ENCODE measurements at places on chromosomes 7 and 10.
A peak's percentile ranks its signal among the peaks of the same experiment; 100 is the strongest.

- DNase-seq, result no peak
- no peaks in the 10 kb centered on the region for H3K27me3 ChIP-seq
- no peak overlapping the region for H3K27ac ChIP-seq
- no peak overlapping the region for H3K4me3 ChIP-seq
These were observed 155.2 kb downstream of the CUX1 start for GRCh38 chr7:101972627-101973026.

GRCh38 chr7:142790056-142790455 is 19.3 kb downstream of the PRSS2 start:
- no peak for DNase-seq
- H3K36me3 ChIP-seq, result no peaks in the 10 kb centered on the region
- H3K27me3 ChIP-seq, result no peaks in the 10 kb centered on the region
- H3K4me1 ChIP-seq, result no peaks in the 10 kb centered on the region
- no peak overlapping the region for H3K27ac ChIP-seq
- H3K4me3 ChIP-seq, result no peak overlapping the region

DNA sequence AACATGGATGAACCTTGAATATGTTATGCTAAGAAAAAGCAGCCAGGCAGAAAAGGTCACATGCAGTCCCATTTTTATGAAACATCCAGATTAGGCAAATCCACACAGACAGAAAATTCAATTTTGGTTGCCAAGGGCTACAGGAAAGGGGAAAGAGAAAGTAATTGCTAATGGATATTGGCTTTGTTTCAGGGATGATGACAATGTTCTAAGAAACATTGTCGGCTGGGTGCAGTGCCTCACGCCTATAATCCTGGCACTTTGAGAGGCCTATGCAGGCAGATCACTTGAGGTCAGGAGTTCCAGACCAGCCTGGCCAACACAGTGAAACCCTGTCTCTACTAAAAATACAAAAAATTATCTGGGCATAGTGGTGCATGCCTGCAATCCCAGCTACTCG is 23.0 kb downstream of the ZNF33B start:
- H3K36me3 ChIP-seq, result peaks cover 11% of the 10 kb centered on the region
- H3K27me3 ChIP-seq, result no peaks in the 10 kb centered on the region

DNA sequence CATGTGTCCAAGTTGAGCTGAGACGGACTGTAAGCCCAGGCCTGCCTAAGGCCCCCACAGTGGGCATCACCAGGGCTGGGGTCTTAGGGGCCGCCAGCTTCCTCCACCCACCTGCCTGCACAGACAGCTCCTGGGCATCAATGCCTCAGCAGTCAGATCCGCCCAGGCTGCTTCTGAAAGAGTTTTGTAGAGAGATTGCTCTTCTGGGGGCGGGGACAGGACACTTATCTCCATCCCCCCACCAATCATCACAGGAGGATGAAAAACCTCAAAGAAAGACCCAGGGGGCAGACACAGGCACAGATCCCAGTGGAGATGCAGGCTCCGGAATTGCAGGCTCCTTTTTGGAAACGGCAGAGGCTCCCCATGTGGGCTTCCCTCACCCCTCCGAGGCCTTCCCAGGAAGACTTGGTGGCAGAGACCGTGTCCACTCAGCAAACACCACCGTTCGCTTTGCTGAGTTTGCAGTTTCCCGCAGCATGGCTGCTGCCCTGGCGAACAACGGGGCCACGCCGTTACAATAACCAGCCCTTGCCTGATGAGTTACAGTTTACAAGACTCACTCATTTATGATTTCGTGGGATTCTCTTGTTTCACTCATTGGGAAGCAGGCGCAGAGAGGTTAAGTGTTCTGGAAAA is 96.4 kb downstream of the MKI67 start:
- H3K4me3 ChIP-seq, result no peak overlapping the region
- H3K4me1 ChIP-seq, result no peaks in the 10 kb centered on the region
- H3K27ac ChIP-seq, result no peak overlapping the region
- H3K36me3 ChIP-seq, result no peaks in the 10 kb centered on the region

DNA sequence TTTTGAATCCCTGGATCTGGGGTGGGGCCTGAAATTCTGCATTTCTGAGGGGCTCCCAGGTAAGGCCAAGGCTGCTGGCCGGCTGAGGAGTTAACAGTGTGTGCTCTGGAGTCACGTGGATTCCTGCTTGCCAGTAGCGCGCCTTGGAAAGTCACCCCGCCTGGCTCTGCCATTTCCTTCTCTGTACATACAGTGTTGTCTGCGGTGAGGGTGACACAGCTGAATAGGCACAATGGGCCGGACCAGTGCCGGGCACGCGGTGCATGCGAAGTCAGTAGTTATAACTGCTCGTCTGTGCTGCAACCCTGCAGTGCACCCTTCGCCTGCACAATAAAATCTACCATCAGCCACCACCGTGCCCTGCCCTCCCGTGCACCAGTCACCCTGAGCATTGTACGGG is 68.0 kb upstream of the EEPD1 start:
- peak overlapping the region; percentile 35 for H3K4me3 ChIP-seq
- peak overlapping the region; percentile 78 for H3K27ac ChIP-seq
- no peak for DNase-seq
- H3K27me3 ChIP-seq, result no peaks in the 10 kb centered on the region
- no peaks in the 10 kb centered on the region for H3K36me3 ChIP-seq

- H3K4me3 ChIP-seq, result no peak overlapping the region
- H3K36me3 ChIP-seq, result no peaks in the 10 kb centered on the region
- no peak for DNase-seq
- no peak overlapping the region for H3K27ac ChIP-seq
These were observed 18.0 kb upstream of the SPOCK2 start for GRCh38 chr10:72106154-72106849.

GRCh38 chr10:132331601-132332432 is at the start of gene LRRC27:
Gene LRRC27, plus strand, starts transcription at chr10:132332193. Its CDS starts 1,332 bp downstream, at chr10:132333525.
- H3K36me3 ChIP-seq, result peaks cover 2% of the 10 kb centered on the region
- H3K4me3 ChIP-seq, result peak within 1 kb of the TSS; percentile 87
- no peaks in the 10 kb centered on the region for H3K27me3 ChIP-seq
- H3K27ac ChIP-seq, result peak within 1 kb of the TSS; percentile 69
- peak; percentile 99 for DNase-seq

DNA sequence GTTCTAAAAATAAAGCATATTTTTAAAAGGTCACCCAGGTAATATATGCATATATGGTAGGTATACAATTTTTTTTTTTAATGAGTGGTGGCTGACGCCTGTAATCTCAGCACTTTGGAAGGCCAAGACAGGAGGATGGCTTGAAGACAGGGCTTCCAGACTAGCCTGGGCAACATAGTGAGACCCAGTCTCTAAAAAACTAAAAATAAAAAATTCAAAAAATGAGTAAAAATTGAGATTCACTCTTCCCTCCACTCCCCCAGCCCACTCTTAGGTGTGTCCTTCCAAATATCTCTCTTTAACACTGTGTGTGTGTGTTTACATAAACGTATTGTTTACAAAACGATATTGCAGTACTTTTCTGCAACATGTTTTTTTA is 929 bp upstream of the ANXA11 start:
- H3K36me3 ChIP-seq, result no peaks in the 10 kb centered on the region
- no peaks in the 10 kb centered on the region for H3K4me1 ChIP-seq
- peak overlapping the region; percentile 98 for H3K27ac ChIP-seq

DNA sequence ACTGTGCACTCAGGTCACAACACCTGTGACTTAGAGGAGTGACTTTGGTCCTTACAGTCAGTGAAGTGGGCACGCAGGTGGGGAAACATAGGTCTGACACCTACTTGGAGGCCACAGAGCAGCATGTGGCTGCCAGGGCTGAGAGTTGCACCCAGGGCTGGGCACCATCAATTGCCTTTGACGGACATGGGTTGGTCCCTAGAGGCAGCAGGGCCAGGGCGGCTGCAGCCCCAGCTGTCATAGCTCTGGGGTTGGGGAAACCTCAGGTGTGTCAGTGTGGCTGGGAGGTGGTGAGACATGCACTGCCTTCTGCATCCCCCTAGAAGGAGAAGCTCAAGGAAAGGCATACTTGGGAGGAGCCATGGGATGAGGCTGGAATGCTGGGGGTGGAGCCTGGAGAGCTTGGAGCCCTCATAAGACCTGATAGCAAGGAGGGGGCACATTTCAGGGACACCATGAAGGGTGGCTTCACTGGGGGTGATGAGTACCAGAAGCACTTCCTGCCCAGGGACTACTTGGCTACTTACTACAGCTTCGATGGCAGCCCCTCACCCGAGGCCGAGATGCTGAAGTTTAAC is at the start of gene INMT:
Gene INMT, plus strand, starts transcription at position 440 of the 578 bp plus-strand sequence. Its CDS starts 16 bp downstream, at position 456.
- peak within 1 kb of the TSS; percentile 57 for H3K4me3 ChIP-seq
- no peaks in the 10 kb centered on the region for H3K36me3 ChIP-seq
- no peak for DNase-seq
- H3K27me3 ChIP-seq, result no peaks in the 10 kb centered on the region
- no peaks in the 10 kb centered on the region for H3K4me1 ChIP-seq
- H3K27ac ChIP-seq, result peak within 1 kb of the TSS; percentile 82

- H3K4me1 ChIP-seq, result no peaks in the 10 kb centered on the region
- H3K36me3 ChIP-seq, result no peaks in the 10 kb centered on the region
- no peaks in the 10 kb centered on the region for H3K27me3 ChIP-seq
- no peak overlapping the region for H3K27ac ChIP-seq
These were observed 101.0 kb downstream of the LRMDA start for GRCh38 chr10:75532253-75532924.

Data from kidney (tissue), 22 donors.